ENCODE measurements at places on chromosomes 7 and 10.

GRCh38 chr10:65907199-65907712 lies 1018.6 kb upstream of the LRRTM3 start:
- no peak for DNase-seq

GRCh38 chr10:129761981-129762956 lies 201.8 kb downstream of the EBF3 start:
- no peak for DNase-seq

DNA sequence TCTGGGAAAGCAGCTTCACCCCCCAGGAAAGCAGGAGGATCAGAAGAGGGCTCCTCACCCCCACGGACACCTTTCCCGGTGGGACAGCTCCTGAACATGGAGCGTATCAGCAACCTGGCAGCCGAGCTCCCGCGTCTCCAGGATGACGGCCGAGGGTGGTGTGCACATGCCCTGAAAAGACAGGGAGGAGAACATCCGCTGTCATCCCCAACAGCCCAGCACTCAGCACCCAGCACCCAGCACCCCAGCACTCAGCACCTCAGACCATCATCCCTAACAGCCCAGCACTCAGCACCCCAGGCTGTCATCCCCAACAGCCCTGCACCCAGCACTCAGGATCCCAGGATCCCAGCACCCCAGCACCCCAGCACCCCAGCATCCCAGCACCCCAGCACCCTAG lies 3.9 kb upstream of the CFAP46 start:
- DNase-seq: no peak

- DNase-seq: no peak
Observed at GRCh38 chr10:80491251-80492102, 37.4 kb downstream of the TSPAN14 start.

DNA sequence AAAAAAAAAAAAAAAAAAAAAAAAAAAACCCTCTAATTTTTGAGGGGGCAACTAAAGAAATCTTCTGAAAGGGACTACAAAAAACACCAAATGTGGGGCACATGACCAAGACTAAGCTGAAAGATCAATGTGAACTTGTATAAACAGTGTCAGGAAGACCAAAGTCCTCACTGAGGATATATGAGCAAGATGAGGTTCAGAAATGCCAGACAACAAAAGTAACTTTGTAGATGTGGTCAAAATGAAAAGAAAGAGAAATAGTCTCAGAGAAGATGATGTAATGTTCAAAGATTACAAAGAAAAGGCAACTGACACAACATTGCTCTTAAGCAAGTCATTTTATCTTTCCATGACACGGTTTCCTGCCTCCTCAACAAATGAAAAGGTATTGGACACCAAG lies 48.7 kb upstream of the PTPRZ1 start:
- DNase-seq: no peak

DNA sequence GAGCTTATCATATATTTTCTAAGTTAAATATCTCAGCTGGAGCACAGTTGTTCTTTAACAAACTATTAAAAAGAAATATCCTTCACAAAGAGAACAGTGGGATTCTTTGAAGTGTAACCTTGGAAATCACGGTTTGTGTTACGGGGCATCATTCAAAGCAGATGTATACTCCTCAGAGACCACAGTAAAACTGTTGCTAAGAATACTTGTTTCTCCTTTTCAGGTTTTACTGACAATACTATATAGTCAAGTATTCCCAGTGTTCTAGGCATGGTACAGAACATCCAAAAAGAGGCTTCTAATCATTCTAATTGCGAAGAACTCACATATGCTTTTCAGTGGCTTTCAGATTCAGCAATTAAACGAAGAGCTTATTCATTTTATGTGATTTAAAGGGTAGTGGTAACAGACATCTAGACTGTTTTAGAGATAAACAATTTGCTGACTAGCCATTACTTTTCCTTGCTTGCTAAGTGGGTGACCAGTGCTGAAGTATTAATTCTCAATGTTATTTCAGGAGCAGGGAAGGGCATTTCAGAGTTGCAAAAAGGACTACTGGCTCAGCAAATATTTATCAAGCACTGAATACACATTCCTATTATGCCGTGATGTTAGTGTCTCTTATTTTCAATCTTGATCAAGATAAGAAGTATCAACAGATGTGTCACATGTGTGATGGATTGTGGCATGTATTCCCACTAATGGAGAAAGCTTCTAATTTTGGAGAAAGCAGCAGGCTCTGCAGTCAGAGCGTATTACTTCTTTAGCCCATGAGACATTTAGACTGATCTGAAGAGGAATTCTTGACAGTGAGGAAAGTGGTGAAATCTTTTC lies 236.8 kb downstream of the RNLS start:
- no peak for DNase-seq

DNA sequence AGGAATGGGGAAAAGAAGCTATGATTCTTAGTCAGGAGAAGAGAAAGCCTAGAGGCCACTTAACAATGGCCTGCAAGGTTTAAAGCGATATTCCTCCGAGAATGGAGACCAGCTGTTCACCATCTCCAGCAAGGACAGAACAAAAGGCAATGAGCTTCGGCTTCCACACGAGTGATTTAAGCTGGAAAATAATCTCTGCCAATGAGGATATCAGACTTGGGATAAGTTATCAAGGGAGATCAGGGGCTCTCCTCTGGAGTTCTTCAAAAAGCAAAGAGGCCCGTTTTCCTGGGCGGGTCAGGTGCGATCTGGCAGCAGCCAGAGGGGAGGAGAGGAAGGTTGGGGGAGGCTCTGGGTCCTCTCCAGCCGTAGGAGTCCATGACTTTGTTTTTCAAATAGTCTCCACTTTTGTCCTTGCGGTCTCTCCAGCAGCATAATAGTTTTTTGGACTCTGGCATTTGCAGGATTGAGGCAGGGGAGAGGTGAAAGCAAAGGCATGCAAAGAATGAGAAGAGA lies 211.3 kb downstream of the SKIDA1 start:
- no peak for DNase-seq

- no peak for DNase-seq
Observed at GRCh38 chr10:3881622-3882021, 96.6 kb upstream of the KLF6 start.

- no peak for DNase-seq
Observed at GRCh38 chr7:18529239-18529638, 33.7 kb downstream of the HDAC9 start.

DNA sequence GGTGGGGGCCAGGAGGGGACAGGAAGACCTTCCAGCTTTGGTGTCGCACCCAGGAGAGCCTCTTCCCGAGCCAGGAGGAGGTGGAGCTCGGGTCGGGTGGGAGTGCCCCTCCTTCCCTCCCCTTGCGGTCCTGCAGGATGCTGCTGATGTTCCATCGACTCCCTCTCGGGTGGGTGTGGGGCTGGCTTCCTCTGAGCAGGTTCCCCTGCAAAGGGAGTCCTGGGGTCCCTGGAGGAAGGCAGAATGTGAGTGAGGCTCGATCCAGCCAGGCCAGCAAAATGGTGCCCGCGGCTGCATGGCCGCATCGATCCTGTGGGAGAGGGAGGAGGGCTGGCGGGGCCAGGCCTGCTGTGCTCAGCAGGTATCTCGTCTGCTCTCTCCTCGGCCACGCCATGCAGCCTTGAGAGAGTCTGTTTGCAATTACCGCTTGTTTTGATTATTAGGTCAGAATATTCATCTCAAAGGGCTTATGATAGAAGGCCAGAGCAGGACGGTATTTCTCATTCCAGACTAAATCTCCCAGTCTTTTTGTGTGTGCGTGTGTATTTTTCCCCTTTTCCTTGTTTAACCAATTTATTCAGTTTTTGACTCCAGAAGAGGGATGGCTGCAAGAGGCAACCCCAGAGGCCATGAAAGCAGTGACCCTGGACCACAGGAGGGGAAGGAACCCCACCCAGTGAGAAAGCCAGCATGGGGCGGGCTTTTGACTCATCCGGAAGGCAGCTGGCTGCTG lies 137.3 kb upstream of the ZMIZ1 start:
- DNase-seq: no peak

DNA sequence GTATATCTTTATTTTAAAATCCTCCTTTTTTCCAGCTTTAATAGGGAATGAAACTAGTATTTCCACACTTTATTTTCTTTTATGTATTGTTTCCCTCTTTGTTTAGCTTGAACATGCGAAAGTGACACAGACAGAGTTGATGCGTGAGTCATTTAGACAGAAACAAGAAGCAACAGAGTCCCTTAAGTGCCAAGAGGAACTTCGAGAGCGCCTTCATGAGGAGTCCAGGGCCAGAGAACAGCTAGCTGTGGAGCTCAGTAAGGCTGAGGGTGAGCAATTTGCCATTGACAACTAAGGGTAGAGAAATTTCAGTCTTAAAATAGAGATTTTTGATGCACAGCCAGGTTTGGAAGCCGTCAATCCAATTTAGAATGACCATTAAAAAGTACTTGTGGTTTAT lies 73.1 kb downstream of the CYP51A1 start:
- no peak for DNase-seq

- DNase-seq: no peak
Observed at GRCh38 chr7:155458111-155458877, at the start of gene EN2. Gene EN2, plus strand, starts transcription at chr7:155458129. Its CDS starts 249 bp downstream, at chr7:155458378.

GRCh38 chr10:24176658-24177057 lies 32.3 kb upstream of the KIAA1217 start:
- DNase-seq: no peak

GRCh38 chr10:1782841-1783240 lies 45.5 kb upstream of the ADARB2 start:
- DNase-seq: no peak

All from CD4-positive, alpha-beta T cell treated with Interleukin-17A for 4 hours (primary cell).